ENCODE measurements at places on chromosomes 3 and 15. TPM values are rescaled to one million over a fixed set of nuclear protein-coding genes. Genes with fewer than 3 reads are reported as not detected.
A peak's percentile ranks its signal among the peaks of the same experiment; 100 is the strongest.

GRCh38 chr3:178231645-178232044 lies 304.6 kb upstream of the KCNMB2 start:
- H3K36me3 ChIP-seq, result peaks cover 29% of the 10 kb centered on the region
- no peaks in the 10 kb centered on the region for H3K27me3 ChIP-seq
- no peak overlapping the region for H3K4me3 ChIP-seq
- no peak overlapping the region for H3K27ac ChIP-seq

DNA sequence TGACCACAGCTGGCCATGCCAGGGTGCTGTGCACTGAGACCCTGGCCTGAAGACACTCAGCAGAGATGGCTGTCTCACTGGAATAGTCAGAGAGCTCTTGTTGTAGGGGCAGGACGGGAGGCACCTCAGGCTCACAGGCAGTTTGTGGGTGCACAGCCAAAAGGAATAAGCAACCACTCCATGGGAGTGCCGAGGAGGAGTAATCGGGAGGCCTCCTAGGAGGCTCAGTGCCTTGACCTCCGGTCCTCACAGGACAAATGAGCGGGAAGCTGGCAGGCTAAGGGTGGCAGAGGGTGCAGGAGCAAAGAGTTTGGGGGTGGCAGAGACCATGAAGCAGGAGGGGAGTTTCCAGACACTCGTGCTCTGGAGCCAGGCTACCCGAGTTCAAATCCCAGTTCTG lies 81.7 kb downstream of the SMAD6 start:
- H3K36me3 ChIP-seq, result no peaks in the 10 kb centered on the region
- H3K4me3 ChIP-seq, result no peak overlapping the region
- no peak overlapping the region for H3K27ac ChIP-seq
- no peaks in the 10 kb centered on the region for H3K27me3 ChIP-seq

DNA sequence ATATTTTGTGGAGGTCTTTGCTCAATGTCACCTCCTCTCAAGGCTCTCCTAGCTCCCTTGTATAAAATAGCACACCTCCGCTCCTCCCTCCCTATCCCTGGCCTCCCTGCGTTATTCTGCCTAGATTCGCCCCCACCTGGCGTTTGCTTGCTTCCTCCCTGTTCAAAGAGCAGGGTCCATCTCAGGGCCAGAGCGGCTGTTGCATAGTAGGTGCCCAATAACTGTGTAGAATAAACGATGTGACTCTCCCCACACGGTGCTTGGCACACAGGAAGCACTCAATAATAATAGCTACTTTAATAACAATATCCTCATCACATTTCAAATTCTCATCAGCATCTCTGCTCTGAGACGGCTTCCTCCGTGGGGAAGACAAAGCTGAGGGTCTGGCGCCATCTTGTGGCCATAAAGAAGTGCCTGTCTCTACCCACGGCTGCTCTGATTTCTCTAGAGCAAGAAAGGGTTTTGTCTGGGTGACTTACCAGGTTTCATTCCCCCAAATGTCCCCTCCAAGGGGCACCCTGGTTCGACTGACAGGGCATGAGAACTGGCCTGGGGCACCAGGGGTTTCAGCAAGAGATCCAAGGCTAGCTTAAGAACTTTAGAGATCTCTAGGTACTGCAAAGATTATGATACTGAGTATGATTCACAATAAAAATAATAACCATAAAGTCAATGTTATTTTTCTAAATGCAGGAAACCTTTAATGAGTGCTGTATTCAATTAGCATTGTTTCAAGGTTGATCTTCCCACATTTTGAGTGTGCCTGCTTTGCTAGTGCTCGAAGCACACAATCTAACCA lies 16.1 kb downstream of the CD276 start:
- H3K27me3 ChIP-seq, result no peaks in the 10 kb centered on the region
- H3K36me3 ChIP-seq, result peaks cover 27% of the 10 kb centered on the region
- peak overlapping the region; percentile 16 for H3K4me3 ChIP-seq

- no peak for DNase-seq
- peaks cover 13% of the 10 kb centered on the region for H3K36me3 ChIP-seq
- peaks cover 3% of the 10 kb centered on the region for H3K4me1 ChIP-seq
- no peak overlapping the region for H3K27ac ChIP-seq
- H3K4me3 ChIP-seq, result no peak overlapping the region
- H3K27me3 ChIP-seq, result no peaks in the 10 kb centered on the region
Measured at GRCh38 chr15:60344461-60344860, 53.3 kb downstream of the ANXA2 start.

- H3K27ac ChIP-seq, result no peak overlapping the region
- DNase-seq, result no peak
- H3K27me3 ChIP-seq, result no peaks in the 10 kb centered on the region
Measured at GRCh38 chr3:62600033-62600432, 226.7 kb upstream of the FEZF2 start.

GRCh38 chr3:17674082-17674686 lies 68.2 kb downstream of the TBC1D5 start:
- no peak for DNase-seq
- H3K4me1 ChIP-seq, result no peaks in the 10 kb centered on the region
- H3K4me3 ChIP-seq, result no peak overlapping the region
- H3K27me3 ChIP-seq, result no peaks in the 10 kb centered on the region

DNA sequence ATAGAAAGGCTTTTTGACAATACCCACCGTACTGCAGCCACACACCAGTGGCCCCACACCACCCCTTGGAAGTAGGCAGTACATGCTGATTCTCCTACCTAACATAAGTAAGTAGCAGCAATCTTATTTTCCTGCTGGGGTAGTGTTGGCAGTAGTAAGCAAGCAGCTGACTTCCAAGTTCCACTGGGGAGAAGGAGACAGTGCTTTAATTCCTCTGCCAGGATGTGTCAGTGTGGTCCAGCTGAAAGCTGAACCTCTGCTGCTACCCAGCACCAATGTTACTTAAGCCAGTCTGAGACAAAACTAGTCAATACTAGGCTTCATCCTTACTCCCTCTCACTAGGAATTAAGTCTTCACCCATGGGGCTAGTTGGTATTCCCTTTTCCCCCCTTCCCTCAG lies 74.7 kb downstream of the DZIP3 start:
- no peak overlapping the region for H3K4me3 ChIP-seq
- H3K27ac ChIP-seq, result no peak overlapping the region
- no peak for DNase-seq
- H3K36me3 ChIP-seq, result peaks cover 9% of the 10 kb centered on the region

- H3K36me3 ChIP-seq, result no peaks in the 10 kb centered on the region
- H3K27me3 ChIP-seq, result no peaks in the 10 kb centered on the region
- H3K27ac ChIP-seq, result no peak overlapping the region
- H3K4me3 ChIP-seq, result no peak overlapping the region
- no peaks in the 10 kb centered on the region for H3K4me1 ChIP-seq
Measured at GRCh38 chr3:56980243-56980642, 80.2 kb upstream of the SPATA12 start.

GRCh38 chr3:111871809-111872623 lies 13.0 kb downstream of the PHLDB2 start:
- DNase-seq, result no peak
- no peak overlapping the region for H3K4me3 ChIP-seq
- H3K27me3 ChIP-seq, result no peaks in the 10 kb centered on the region
- peaks cover 3% of the 10 kb centered on the region for H3K4me1 ChIP-seq
- H3K27ac ChIP-seq, result no peak overlapping the region

DNA sequence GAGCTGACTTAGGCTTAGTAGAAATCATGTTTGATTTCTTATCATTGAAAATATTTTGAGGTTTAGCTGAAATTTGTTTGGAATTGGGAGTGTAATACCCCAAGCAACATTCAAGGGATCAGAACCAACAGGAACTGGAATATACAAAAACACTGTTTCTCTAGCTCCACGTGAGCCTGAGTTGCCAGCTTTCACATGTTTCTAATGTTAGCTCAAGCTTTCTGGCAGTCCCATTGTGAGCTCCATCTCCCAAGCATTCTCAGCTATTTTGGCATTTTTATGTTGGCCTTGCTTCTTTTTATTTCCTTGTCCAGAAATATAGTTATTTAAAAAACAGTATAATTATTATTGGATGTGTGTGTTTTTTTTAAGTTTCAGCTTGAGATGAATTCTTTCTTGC lies 427.1 kb upstream of the DPH6 start:
- no peaks in the 10 kb centered on the region for H3K36me3 ChIP-seq
- no peak overlapping the region for H3K4me3 ChIP-seq
- H3K4me1 ChIP-seq, result no peaks in the 10 kb centered on the region
- H3K27me3 ChIP-seq, result no peaks in the 10 kb centered on the region

GRCh38 chr15:42138968-42139386 lies 17.5 kb downstream of the PLA2G4F start:
- H3K4me1 ChIP-seq, result no peaks in the 10 kb centered on the region
- H3K36me3 ChIP-seq, result no peaks in the 10 kb centered on the region
- peak; percentile 25 for DNase-seq
- H3K27ac ChIP-seq, result no peak overlapping the region
- no peaks in the 10 kb centered on the region for H3K27me3 ChIP-seq
- H3K4me3 ChIP-seq, result no peak overlapping the region

- DNase-seq, result no peak
- H3K27me3 ChIP-seq, result no peaks in the 10 kb centered on the region
- no peak overlapping the region for H3K4me3 ChIP-seq
- no peaks in the 10 kb centered on the region for H3K4me1 ChIP-seq
Measured at GRCh38 chr3:181464033-181464694, 247.6 kb upstream of the SOX2 start.

DNA sequence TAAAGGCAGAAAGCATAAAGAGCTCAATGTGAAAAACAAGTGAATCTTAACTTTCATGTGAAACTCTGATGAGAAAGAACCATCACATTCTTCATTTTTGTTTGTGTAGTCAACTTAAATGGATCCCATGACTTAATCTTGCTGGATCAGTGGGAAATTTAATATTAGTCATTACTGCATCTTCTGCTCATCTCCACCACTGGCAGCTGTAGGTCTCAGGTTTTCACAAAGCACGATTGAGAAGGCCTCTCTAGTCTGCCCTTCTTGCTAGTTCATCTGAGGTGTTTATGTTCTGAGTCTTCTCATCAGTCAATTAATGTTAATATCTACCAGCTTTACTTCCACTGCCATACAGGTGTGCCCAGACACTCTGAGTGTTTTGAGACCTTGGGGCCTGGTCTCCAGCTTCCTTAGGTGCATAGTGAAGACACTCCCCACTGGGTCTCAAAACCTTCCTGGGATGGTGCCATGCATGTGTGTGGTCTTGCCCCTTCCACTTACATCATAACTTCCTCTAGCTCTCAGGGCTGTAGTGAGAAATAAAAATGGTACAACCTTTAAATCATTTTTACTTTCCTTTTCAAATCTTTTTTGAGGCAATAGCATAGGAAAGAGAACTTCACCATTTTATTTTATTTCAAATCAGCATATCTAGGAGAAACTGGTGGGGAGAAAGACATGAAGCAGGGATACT lies 421.6 kb upstream of the CBLB start:
- no peak for DNase-seq
- H3K27ac ChIP-seq, result no peak overlapping the region
- H3K27me3 ChIP-seq, result no peaks in the 10 kb centered on the region
- no peaks in the 10 kb centered on the region for H3K36me3 ChIP-seq

- no peaks in the 10 kb centered on the region for H3K27me3 ChIP-seq
- DNase-seq, result no peak
Measured at GRCh38 chr3:194828116-194828515, 142.4 kb downstream of the FAM43A start.

DNA sequence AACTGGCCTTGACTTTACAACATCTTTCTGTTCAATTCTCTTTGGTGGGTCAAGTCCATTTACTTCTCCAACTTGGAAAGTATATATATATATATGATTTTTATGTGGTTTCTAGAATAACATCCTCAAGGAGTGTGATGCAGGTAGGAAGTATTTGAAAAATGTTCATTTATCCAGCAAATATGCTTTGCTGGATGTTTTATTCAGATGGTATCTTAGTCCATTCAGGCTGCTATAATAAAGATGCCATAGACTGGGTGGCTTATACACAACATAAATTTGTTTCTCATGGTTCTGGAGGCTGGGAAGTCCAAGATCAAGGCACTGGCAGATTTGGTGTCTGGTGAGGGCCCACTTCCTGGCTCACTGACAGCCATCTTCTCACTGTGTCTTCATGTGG lies 168.7 kb upstream of the RASGRP1 start:
- no peak overlapping the region for H3K4me3 ChIP-seq
- no peaks in the 10 kb centered on the region for H3K27me3 ChIP-seq
- no peak for DNase-seq
- no peak overlapping the region for H3K27ac ChIP-seq
- no peaks in the 10 kb centered on the region for H3K4me1 ChIP-seq

CYP1A2 gene
- total RNA-seq, result not detected

ZNF80 gene
- not detected for total RNA-seq

EPHA6 gene
- total RNA-seq, result 0.48 TPM

NTRK3 gene
- 2.4 TPM for total RNA-seq

PDZRN3 gene
- total RNA-seq, result 5.5 TPM

ZNF860 gene
- total RNA-seq, result 2.6 TPM

GHRL gene
- total RNA-seq, result not detected

GPR149 gene
- not detected for total RNA-seq

ANAPC13 gene
- 40.8 TPM for total RNA-seq

GPR62 gene
- total RNA-seq, result 0.33 TPM

SLC6A20 gene
- 0.09 TPM for total RNA-seq

HTR3E gene
- total RNA-seq, result not detected

ATP10A gene
- 3.9 TPM for total RNA-seq
